Esophagus mucosa (tissue), 1 donor: ENCODE measurements at places on chromosomes 16 and 17.

GRCh38 chr17:64226132-64226531 lies 36.9 kb downstream of the TEX2 start:
- ATAC-seq: no peak

- no peak for ATAC-seq
Observed at GRCh38 chr17:49976828-49977202, 7.8 kb downstream of the DLX4 start.

- ATAC-seq: no peak
Observed at GRCh38 chr16:12543700-12544476, 259.8 kb downstream of the CPPED1 start.

- peak; percentile 16 for ATAC-seq
Observed at GRCh38 chr17:1783271-1783670, 21.4 kb downstream of the SERPINF1 start.

GRCh38 chr16:65576631-65577030 lies 454.8 kb upstream of the CDH11 start:
- ATAC-seq: no peak
